Gastroesophageal sphincter (tissue), 4 donors: ENCODE measurements at places on chromosomes 3 and 15.

DNA sequence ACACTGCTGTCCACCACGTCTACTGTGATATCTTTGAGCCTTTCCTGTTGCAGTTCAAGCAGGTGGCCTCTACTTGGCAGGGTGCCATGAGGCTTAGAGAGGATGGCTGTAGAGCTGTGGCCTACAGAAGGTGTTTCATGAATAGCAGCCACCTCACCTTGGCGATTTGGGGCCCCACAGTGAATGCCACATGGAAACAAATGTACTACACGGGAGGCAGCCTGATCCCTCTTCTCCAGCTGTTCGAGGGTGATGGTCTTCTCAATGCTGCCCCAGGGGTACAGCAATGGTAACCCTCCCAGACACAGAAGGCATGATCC, 70.7 kb downstream of the FAM43A start:
- ATAC-seq: no peak

DNA sequence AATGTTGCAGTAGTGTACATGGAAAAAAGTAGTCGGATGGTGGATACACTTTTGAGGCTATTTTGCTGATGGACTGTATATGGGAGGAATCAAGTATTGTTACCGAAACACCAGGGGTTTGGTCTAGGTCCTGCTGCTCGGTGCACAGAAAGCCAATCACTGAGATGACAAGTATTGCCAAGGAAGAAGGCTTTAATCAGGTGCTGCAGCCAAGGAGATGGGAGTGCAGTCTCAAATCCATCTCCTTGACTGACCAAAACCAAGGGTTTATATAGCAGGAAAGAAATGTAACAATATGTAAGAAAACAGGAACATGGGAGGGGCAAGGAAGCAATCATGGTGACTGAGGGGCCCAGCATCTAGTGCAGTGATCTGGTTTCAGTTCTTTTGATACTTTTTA, 2.8 kb upstream of the ACVR2B start:
- no peak for ATAC-seq

DNA sequence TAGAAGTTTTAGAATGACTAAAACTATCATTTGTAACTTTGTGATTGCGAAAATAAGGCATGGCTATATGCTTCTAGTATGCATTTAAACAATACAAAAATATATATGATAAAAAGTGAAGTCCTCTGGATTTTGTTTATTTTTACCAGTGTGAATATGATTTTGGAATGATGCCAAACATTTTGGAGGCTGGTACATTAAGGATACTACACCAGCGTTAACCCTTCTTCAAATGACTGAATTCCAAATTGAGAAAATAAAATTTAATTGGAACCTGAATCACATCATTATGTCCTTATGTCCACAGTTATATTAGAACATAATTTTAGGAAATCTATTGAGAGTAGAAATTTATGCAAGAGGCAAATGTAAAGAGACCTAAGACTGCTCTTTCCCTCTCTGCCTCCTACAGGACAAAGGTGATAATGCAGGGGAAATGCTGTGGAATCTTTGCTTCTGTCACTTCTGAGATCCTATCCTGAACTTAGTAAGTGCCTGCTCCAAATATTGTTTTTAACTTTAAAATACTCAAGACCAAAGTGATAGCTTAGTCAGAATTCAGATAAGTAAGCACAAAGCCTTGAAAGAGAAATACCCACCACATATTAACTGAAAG, 121.1 kb upstream of the NANOGP8 start:
- no peak for ATAC-seq

GRCh38 chr15:55402707-55403106, 5.5 kb downstream of the CCPG1 start:
- no peak for ATAC-seq

- peak; percentile 27 for ATAC-seq
These were observed 2.3 kb downstream of the FBXL22 start for GRCh38 chr15:63599401-63600000.

DNA sequence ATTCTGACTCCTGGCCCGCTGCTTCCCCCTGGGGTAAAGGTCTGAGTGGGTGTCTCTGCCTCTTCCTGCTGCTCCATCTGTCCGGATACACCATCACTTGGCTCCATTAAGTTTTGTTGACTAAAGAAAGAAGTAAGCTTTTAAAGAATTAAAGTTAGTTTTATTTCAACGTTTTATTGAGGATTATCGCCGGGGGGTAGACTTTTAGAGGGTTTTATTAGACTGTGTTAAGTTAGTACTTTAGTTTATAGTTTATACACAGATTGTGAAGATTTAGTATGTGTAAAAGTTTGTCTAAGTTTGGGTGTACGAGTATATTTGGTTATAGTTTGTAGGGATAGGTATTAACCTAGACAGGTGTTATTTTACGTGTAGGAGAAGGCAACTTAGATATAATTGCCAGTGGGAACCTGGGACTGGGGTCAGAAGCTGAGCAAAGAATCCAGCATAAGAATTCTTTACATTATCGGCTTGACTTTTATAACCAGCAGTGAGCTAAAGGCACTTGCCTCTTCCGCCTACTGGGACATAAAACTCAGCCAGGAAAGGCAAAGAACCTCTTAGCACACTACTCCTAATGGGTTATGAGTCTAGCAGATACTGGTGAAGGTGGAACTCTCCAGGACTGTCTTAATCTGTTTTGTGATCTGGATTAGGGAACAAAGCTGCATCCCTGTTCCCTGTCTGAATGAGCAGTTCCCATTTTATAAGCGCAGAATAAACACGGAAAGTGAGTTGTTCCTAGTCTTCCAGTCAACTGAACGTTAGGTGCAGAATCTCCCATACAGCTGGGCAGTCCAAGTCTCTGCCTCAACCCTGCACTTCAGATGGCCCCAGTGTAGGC, 131.3 kb downstream of the FAM43A start:
- ATAC-seq: no peak

GRCh38 chr3:31432897-31433678, 99.6 kb upstream of the STT3B start:
- no peak for ATAC-seq

DNA sequence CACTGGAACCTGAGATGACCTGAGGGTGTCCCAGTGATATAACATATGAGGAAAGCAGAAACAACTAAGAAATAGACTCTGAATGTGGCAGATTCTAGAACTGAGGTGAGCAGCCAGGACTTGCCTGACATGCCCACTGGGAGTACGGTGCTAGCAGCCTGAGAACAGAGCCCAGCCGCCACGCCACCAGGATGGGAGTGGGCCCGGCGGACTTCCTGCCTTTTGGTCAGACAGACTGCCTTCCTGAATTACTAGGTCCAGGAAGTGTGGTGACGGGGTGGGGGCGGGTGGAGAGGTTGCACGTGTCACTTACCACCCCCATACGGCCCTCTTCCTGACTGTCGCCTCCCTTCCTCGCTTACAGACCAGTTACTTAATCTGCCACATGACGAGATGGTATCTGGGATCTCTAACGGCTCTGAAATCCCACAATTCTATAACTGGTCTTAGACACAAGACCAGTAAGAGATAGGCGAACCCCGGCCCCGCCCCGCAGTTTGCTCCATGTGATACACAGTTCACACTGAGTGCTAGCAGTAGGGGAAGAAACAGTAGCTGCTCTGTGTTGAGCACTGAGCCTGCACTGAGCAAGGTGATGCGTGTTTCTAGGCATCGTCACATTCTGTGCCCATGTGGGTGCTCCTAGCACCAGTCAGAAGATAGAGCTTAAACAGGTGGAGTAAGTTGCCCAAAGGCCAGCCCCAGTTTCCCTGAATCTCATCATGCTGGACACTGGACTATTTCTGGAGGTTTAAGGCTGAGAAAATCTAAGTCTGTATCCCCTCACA, 95.7 kb downstream of the CPN2 start:
- peak; percentile 81 for ATAC-seq

DNA sequence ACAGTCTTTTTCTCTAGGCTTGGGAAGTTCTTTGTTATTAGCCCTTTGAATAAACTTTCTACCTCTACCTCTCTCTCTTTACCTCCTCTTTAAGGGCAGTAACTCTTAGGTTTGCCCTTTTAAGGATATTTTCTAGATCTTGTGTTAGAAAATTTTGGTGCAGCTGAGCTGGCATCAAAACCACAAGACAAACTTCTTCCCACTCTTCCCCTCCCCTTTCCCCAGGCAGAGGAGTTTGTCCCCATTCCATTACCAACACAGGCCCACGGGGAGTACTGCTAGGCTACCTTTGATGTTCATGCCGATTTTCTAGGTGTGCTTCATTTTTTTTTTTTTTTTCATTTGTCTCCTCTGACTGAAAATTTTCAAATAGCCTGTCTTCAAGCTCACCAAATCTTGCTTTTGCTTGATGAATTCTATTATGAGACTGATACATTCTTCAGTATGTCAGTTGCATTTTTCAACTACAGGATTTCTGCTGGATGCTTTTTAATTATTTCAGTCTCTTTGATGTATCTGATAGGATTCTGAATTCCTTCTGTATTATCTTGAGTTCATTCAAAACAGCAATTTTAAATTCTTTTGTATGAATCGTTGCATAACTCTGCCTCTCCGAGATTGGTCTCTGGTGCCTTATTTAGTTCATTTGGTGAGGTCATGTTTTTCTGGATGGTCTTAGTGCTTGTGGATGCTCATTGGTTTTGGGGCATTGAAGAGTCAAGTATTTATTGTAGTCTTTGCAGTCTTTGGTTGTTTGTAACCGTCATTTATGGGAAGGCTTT, 112.0 kb downstream of the UBE2E2 start:
- ATAC-seq: no peak

DNA sequence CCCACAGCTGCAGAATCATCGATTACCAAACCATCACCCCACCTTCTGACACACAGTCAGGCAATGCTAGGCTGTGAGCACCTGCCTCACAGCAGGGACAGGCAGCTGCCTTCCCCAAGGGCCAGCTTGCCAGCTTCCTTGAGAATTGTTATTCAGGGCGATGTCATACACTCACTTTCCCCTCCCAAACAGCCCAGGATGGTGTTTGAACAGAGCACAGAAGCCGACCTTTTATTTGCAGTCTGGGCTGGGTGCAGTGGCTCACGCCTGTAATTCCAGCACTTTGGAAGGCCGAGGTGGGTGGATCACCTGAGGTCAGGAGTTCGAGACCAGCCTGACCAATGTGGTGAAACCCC, 84.5 kb upstream of the HERC1 start:
- ATAC-seq: no peak

GRCh38 chr15:40739047-40739446, 16.0 kb downstream of the RMDN3 start:
- ATAC-seq: no peak

GRCh38 chr3:34305266-34305665, 506.8 kb downstream of the PDCD6IP start:
- ATAC-seq: no peak

- no peak for ATAC-seq
These were observed 114.6 kb downstream of the CYP19A1 start for GRCh38 chr15:51223771-51224229.

DNA sequence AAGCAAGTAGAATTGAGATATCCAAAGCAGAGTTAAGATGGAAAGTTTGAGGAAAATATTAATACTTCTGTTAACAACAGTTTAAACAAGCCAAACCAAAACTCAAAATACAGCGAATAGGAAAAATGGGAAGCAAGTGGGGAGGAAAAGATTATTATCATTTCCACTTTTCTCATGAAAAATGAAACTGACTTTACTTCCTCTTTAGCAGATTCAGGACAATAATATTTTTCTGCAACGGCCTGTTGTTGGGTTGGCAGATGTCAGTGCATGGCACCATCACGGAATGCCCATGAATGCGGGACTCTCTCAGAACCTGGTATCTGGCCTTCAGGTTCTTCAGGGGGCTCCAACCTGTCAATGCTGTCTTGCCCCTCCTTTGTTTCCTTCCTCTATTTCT, 11.1 kb downstream of the ANKUB1 start:
- no peak for ATAC-seq

- ATAC-seq: peak; percentile 66
These were observed 11.6 kb upstream of the ZXDC start for GRCh38 chr3:126487151-126487771.

- ATAC-seq: no peak
These were observed 81.5 kb upstream of the UBP1 start for GRCh38 chr3:33521736-33522135.

DNA sequence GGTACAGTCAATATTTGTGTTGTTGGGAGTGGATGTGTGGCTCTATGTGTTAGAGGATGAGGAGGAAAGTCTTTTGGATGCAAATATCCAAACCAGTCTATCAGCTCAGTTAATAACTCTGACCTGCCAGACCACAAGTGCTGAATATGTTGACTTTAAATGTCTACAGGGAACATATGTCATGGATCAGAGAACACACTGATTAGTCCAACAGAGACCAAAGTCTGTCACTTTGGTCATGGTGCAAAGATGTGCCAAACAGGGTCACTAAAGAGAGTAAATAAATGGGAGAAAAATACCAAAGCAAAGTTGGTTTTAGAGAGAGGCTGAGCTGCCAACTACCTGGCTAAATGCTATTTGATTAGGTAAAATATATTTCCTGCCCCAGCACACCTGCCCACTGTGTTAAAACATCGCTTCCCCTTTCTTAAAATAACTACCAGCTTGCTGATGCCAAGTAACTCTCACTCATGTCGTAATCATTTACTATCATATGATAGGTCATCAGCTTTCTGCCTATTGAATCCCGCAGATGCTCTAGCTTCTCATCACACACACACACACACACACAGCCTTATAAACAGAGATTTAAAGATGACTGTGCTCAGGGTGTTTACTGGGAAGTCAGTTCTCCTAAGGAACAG, 173.3 kb downstream of the PDZRN3 start:
- no peak for ATAC-seq

- no peak for ATAC-seq
These were observed 252.2 kb upstream of the TBL1XR1 start for GRCh38 chr3:177449360-177450006.

DNA sequence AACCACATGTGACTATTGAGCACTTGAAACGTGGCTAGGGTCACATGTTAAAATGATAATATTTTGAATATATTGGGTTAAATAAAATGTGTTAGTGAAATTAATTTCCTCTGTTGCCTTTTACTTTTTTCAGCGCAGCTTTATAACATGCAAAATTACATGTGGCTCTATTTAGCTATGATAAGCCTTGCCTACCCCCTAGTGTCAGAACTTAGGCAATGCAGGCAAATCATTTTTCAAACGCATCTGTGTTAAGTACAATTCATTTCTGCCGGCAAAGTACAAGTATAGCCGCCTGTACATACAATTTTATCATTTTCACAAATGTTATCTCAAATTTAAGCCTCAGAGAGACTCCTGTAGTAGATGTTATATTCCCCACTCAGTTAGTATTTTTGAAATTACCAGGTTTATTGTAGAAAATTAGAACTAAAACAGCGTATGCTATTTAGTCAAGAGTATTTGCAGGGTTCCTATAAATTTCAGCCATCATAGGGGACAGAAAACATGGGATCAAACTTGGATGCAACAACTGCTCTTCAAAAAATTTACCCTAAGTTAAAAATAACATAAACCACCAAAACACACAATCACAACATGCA, 56.1 kb downstream of the TAFA4 start:
- no peak for ATAC-seq

- no peak for ATAC-seq
These were observed 246.8 kb upstream of the TOPAZ1 start for GRCh38 chr3:43994657-43995546.

GRCh38 chr3:70737666-70738290, 425.3 kb upstream of the MDFIC2 start:
- no peak for ATAC-seq

DNA sequence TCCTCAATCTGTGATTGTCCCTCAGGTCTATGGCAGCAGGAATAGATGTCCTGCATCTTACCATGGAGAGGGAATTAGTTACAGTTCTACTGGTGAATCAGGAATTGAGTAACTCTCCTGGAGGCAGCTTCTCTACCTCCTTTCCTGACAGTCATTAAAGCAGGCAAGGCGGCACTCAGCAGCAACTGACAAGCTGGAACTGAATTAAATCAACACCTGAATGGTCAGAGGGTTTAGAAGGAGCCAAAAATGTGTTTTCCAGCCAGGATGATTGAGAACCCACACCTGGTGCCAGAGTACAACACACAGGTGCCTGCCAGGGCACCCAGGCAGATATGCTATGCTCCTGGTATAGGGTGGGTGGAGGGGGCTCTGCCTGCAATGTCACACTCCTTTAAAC, 43.1 kb upstream of the TIPARP start:
- ATAC-seq: no peak
